ENCODE measurements at places on chromosomes 5 and 9. TPM values are rescaled to one million over a fixed set of nuclear protein-coding genes. Genes with fewer than 3 reads are reported as not detected.

DNA sequence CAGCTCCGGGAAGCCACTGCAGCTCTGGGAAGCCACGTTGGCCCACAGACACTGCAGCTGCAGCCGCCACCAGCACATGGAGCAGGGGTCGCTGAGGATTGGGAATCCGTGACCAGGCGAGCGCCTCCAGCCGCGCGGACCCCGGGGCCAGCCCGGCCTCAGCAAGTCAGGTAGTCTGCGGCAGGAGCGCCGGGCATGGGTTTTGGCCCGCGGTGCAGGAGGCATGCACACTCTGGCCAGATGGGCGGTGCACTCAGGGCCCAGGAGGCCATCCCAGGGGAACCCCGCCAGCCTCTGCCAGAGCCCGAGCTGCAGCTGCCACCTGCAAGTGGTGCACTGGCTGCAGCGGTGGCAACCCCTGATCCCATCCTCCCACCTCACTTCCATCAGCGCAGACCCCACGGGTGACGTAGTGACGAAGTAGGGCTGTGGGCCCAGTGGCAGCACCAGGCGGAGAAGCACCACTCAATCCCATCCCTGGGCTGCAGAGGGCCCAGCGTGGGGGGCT is 368.3 kb upstream of the SPATA31A5 start:
- no peak for DNase-seq

- peak; percentile 51 for DNase-seq
Measured at GRCh38 chr9:37582548-37583157, 6.5 kb upstream of the FBXO10 start.

GRCh38 chr9:113269355-113269754 is 6.0 kb downstream of the CDC26 start:
- DNase-seq: no peak

GRCh38 chr9:36840898-36841536 is 193.1 kb downstream of the PAX5 start:
- no peak for DNase-seq

DNA sequence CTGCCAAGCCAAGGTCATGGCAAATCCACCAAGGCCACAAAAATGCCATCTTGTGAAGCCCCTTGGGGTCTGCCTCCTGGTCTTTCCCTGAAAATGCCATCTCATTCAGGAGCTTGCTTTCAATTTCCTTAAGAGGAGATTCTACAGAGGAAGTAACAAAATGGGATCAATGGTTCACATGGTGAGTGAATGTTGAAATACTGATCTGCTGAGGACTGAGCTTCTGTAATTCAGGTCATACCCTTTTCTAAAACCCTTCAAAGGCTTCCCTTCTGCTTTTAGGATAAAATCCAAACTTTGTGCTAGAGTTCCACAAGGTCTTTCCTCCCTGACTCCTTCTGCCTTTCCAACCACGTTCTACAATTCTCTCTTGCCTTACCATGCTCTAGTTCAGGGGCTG is 24.7 kb upstream of the NR3C1 start:
- DNase-seq: no peak

DNA sequence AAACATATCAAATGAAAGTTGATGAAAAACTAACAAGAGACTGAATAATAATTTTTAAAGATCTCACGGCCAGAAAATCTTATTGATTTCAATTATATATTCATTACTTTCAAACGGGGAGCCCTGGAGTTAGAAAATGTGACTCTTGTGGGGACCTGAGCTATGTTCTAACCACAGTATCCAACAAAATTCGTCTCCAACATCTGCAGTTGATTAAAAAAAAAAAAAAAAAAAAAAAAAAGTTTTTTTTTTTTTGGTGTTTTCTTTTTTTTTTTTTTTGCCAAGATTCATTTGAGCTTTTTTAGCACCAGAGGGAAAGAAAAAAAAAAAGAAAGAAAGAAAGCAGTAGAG is 144.3 kb upstream of the PIK3R1 start:
- DNase-seq: no peak

Gene PCDHA12
- 4.9 TPM for total RNA-seq
